Activated CD4-positive, alpha-beta T cell treated with anti-CD3 and anti-CD28 coated beads, Interleukin-2, amount 50 U/mL, for 48 hours (primary cell): ENCODE measurements at places on chromosomes 5 and 9.

DNA sequence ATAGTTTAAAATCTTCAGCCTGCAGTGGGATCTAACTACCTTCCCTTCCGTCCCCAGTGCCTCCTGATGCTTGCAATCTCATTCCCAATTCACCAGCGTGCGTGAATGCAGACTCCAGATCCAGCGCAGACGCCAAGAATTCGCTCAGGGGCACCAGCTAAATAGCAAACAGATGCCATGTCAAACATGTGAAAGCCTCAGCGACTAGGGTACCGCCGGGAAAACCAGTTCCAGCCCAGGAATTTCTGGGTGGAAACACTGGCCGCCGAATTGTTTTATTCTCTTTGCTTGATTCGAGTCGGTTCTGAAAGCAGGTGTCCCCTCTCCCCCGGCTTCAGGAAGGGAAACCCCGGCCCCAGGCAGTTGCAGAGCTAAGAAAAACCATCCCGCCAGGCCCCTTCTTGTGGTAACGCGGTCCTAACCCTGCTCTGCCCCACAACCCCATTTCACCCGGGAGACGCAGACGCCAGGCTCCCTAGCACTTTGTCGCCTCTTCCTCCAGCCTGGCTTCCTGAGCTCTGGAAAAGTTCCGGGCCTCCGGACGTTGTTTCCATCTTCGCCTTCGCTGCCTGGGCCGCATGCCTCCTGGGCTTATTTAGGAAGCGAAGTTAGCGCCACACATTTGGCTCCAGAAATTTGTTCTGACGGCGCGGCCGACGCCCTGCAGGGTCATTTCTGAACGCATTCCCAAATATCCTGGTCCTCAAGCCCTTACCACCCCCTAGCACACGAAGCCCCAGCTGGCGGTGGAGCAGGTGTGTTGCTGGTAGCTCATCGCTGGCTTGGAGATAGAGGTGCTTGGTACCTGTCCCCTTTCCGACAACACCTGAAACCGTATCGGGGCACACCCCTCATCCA, 665 bp upstream of the LVRN start:
- DNase-seq, result no peak

- DNase-seq, result peak; percentile 35
Measured at GRCh38 chr5:157855404-157855994, 3.4 kb downstream of the CLINT1 start.

GRCh38 chr9:68919661-68920060, 94.3 kb downstream of the PRKACG start:
- no peak for DNase-seq

DNA sequence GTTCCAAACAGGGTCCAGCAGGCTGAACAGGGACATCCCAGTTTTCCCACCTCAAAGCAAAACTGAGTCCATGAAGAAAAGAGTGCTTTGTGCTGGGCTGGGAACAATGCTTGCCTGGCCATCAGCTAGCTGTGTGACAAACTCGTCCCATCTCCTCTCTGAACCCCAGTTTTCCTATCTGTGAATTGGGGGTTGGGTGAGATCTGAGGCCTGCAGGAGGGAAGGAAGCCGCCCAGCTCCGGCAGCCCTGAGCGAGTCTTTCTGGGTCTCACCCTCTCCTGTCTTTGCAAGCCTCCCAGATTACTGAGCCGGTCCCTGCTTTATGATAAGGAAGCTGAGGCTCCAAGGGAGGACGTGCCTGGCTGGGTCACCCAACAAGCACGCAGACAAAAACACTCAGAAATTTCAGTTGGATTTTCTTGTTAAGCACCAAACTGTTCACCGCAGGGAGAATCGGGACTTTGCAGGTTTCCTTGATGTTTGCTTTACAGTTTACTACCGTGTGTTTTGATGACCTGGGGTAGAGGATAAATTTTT, 82.6 kb upstream of the LMX1B start:
- DNase-seq, result no peak

GRCh38 chr9:90965226-90966030, 163.8 kb downstream of the SYK start:
- DNase-seq, result no peak

GRCh38 chr9:92181296-92181695, 66.1 kb upstream of the SPTLC1 start:
- DNase-seq, result no peak

GRCh38 chr9:13432904-13433303, 153.4 kb upstream of the MPDZ start:
- no peak for DNase-seq

DNA sequence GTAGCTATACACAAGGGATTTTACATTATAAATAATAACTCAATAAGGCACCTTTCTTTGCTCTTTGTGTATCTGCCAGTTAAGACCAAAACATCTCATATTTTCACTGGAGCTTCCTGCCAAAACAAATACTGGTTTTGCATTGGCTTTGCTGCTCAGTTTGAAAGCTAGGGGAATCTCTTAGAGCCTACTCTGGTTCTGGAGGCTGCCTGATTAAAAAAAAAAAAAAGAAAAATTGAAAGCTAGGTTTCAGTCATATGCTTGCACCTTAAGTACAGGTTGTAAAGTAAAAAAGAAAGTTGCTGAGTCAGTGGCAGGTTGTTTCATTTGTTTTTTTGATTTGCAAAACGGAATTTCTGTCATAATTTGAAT, 2.3 kb downstream of the DENND4C start:
- no peak for DNase-seq

GRCh38 chr5:141596867-141597266, 21.9 kb downstream of the DIAPH1 start:
- no peak for DNase-seq

- DNase-seq, result no peak
Measured at GRCh38 chr5:116090302-116090701, 5.5 kb downstream of the COMMD10 start.

DNA sequence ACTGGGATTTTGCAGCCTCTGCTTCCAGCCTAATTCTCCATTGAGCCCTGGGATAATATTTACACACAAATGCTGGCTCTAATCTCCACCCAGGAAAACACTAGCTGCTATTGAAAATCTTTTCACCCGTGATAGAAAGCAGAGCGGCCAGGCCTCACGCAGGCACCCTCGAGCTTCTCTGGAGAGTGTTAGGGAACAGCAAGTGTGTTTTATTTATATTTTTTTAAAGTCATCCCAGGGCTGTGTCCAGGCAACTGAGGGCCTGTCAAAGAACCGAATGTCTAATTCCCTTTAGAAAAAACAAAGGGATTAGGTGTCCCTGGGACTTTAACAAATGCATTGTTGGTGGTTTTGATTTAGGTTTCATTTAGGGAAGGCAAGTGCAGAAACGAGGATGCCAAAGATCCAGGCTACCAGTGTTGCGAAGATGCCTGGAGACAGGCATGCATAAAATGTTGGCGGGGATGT, 51.2 kb upstream of the SPRY4 start:
- DNase-seq, result no peak
